Hindlimb muscle (tissue), 1 donor: ENCODE measurements at places on chromosomes 13 and 19.
A peak's percentile ranks its signal among the peaks of the same experiment; 100 is the strongest.

- DNase-seq = no peak
Observed at GRCh38 chr13:95113601-95114000, 187.7 kb downstream of the ABCC4 start.

- DNase-seq = no peak
Observed at GRCh38 chr13:113155982-113156655, 2.3 kb upstream of the PROZ start.

DNA sequence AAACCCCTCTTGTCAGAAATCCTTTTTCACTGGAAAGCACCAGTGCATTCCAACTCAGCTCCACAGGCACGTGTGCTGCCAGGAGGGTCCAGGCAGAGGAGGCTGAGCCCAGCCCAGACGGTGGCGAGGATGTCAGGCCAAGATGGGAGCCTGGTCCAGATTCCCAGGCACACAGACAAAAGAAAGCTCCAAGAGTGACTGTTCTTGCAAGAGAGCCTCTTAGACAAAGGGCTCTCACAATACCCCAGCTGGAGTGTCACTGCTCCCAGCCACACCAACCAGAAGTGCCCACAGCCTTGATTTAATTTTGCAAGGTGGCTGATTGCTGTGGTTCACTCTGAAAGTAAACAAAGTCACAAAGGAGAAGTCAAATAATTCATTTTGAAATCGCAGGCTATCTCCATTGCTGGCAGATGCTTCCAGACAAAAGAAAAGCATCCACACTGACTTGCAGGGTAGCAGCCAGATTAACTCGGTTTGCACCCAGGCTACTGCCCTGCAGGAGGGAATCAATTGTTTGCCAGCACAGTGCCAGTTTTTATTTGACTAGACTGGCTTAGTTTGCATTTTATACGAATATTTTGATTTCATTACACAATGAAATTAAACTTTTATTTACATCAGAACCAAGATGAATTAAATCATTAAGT lies 95.1 kb downstream of the RAB20 start:
- no peak for DNase-seq

DNA sequence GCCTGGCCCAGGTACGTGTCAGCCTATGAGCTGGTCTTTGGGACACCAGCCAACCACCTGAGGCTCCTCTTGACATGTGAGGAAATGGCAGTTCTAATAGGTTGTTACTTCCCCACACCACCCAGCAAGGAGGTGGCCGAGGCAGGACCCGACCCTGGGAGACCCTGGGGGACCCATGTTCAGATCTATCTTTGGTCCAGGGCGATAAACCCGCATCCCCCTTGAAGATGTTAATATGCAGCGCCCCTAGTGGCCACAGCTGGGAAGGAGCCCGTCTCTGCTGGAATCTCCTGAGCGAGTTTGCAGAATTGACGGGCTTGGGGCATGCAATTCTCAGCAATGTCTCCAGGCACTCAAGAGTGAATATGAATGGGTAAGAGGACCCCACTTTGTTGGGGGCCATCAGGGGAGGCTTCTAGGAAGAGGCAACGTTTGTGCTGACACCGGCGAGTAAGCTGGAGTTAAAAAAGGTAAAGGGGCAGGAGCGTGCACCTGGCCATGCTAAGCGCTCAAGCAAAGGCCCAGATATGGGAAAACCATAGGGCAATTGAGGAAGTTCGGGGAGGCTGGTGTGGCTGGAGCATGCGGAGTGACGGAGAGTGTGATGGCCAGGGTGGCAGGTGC lies 1.5 kb upstream of the MYO1F start:
- peak; percentile 69 for DNase-seq

DNA sequence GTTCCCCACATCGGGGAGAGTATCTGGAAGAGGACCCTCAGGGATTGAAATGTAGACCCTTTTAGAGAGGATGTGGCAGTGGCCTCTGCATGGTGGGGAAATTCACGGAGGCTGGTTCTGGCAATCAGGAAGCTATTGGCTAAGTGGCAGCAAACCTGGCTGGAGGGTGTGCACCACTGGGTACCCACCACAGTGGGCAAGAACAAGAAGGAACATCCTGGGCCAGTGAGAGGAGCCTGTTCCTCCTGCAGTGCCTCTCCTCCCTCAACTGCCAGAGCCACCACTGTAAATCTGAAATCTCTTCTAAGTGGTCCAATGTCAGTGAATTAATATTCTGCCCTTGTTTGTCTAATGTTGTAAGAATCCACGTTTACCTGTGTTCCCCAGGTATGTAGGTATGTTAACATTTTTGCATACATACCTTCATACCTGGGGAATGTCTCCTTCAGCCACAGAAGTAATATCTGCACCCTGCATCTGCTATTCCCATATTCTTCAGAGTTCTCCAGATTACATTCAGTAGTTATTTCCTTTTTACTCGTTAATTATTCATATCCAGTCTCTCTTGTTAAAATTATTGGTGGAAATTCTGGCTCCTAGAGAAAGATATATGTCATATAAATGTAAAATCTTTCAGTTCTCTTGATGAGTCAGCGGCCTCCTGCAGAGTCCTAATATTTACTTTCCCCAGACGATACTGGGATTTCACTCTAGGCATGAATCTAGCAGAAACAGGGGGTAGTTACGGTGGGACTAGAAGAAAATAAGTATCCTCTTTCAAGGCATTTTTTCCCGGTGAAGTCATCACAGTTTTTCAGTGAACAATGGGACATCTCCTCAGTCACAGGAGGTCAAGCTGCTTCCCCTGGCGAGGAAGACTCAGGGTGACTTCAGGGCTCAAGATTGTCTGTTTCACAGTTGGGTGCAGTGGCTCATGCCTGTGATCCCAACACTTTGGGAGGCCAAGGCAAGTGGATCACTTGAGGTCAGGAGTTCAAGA lies 148.3 kb downstream of the MYO16 start:
- no peak for DNase-seq

GRCh38 chr13:59839186-59839585 lies 324.5 kb downstream of the DIAPH3 start:
- no peak for DNase-seq

GRCh38 chr13:40275155-40275554 lies 391.3 kb downstream of the FOXO1 start:
- DNase-seq = no peak

DNA sequence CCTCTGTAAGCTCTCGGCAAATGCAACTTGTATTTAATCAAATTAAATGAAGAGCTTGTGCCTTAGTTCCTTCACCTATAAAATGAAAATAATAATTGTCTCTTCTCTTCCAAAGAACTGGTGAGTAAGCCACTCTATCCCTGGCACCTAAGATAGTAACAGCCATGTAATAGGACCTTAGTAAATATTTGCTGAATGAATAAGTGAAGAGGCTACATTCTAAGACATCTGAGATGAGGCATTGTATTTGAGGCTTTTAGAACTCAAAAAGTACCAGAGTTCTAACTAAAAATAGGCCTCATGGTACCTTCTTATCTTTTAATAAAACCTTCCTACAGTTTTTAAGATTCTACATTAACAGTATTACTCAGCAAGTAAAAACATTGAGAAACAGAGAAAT lies 17.3 kb upstream of the DCLK1 start:
- DNase-seq = no peak
